ENCODE measurements at places on chromosomes 1 and 21.

GRCh38 chr1:214824763-214825162 is 221.8 kb downstream of the CENPF start:
- H3K27ac ChIP-seq = no peak overlapping the region
- no peaks in the 10 kb centered on the region for H3K27me3 ChIP-seq
- no peak overlapping the region for H3K4me3 ChIP-seq
- no peaks in the 10 kb centered on the region for H3K4me1 ChIP-seq
- H3K36me3 ChIP-seq = no peaks in the 10 kb centered on the region

- no peaks in the 10 kb centered on the region for H3K36me3 ChIP-seq
- DNase-seq = no peak
- H3K27ac ChIP-seq = no peak overlapping the region
Measured at GRCh38 chr1:4596486-4596885, 57.9 kb upstream of the AJAP1 start.

GRCh38 chr21:41187537-41188025 is 19.6 kb downstream of the BACE2 start:
- no peak overlapping the region for H3K27ac ChIP-seq
- no peaks in the 10 kb centered on the region for H3K27me3 ChIP-seq
- H3K4me1 ChIP-seq = no peaks in the 10 kb centered on the region
- DNase-seq = no peak
- no peak overlapping the region for H3K4me3 ChIP-seq

DNA sequence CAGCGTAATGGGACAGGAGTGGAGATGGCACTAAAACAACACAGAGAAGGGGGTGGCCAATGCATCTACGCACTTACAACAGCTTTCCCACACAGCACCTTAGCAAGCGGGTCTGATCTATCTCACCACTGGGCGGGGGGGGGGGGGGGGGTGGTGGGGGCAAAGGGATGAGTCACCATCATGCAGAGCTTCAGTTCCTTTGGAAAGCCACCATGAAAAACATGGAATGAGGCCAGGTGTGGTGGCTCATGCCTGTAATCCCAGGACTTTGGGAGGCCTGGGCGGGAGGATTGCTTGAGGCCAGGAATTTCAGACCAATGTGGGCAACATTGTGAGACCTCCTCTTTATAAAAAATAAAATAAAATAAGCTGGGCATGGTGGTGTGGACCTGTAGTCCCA is 47.2 kb downstream of the KLHDC7A start:
- peaks cover 45% of the 10 kb centered on the region for H3K27me3 ChIP-seq
- no peaks in the 10 kb centered on the region for H3K36me3 ChIP-seq
- H3K27ac ChIP-seq = no peak overlapping the region
- DNase-seq = no peak

DNA sequence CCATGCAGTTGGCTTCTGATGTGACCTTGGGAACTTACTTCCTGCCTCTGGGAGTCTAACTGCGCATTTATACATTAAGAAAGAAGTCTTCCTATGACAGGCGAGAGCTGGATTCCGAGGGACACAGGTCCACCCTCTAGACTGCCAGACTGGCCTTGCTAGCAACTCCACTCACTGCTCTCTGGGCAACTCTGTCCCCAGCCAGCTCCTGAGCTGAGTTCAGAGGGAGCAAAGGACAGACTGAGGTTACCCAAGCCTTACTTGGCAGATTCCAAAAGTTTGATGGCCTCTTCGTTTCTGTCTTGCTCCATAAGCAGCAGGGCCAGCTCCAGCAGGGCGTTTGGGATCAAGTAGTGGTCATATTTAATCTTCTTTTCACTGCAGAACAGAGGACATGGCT is 41.8 kb downstream of the TTC39A start:
- H3K4me3 ChIP-seq = no peak overlapping the region
- DNase-seq = no peak
- no peak overlapping the region for H3K27ac ChIP-seq

GRCh38 chr1:183685112-183685713 is 32.1 kb upstream of the APOBEC4 start:
- no peaks in the 10 kb centered on the region for H3K27me3 ChIP-seq
- no peaks in the 10 kb centered on the region for H3K36me3 ChIP-seq
- H3K4me1 ChIP-seq = peaks cover 9% of the 10 kb centered on the region

DNA sequence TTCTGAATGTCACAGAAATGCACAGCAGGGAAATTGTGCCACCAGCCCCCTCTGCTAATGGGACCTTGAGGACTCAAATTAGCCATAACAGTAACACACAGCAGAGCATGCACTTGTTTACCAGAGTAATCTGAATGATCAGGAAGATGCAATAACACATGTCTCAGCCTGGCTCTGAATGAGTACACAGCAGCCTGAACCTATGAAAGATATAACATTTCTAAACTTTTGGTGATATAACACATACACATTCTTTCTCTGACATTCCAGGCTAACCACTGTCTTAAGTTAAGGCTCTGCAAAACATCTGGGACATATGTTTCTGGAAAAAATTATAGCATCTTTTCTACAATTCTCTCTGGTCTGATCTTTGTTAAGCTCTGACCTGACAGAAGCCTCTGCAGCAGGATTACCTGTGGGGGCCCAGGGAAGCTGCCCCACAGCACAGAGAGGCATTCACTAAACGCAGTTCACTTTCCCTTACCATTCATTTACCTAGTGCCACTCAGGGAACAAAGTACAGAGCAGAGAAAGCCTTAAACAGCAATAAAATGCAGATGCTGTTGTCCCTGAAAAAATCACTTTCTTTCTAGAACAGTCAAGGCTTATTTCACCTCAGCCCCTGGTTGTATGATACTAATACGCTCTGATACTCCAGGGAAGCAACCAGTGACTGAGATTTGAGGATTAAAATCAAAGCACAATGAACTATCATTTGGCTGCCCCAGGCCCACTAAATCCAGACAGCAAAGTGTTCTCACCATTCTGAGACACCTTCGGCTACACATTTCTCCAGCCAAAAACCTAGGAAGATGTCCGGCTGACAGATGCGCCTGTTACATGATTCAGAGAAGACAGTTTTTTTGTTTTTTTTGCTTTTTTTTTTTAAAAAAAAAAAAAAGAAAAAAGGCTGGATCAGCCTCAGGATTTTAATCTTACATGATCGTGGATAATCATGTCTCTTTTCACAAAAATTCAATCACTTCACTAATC is 54.0 kb upstream of the CNN3 start:
- peaks cover 21% of the 10 kb centered on the region for H3K4me1 ChIP-seq
- peak overlapping the region; percentile 71 for H3K27ac ChIP-seq
- no peak overlapping the region for H3K4me3 ChIP-seq
- H3K27me3 ChIP-seq = no peaks in the 10 kb centered on the region

DNA sequence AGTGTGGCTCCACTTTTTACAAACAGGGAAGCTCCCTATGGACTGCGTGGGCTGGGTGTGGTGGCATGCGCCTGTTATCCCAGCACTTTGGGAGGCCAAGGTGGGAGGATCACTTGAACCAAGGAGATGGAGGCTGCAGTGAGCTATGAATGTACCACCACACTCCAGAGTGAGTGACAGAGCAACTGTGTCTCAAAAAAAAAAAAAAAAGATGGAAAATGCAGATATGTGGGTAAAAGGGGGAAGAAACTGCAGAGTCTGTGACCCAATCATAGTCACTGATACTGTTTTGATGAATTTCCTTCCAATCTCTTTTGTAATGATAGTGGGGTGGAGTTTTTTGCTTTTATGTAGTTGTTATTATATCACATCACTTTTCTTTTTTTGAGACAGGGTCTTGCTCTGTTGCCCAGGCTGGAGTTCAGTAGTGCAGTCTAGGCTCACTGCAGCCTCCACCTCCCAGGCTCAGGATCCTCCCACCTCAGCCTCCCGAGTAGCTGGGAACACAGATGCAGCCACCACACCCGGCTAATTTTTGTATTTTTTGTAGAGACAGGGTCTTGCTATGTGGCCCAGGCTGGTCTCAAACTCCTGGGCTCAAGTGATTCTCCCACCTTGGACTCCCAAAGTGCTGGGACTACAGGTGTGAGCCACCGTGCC is 8.7 kb upstream of the TRAPPC10 start:
- H3K4me3 ChIP-seq = no peak overlapping the region
- peaks cover 6% of the 10 kb centered on the region for H3K27me3 ChIP-seq
- H3K27ac ChIP-seq = peak overlapping the region; percentile 66
- no peaks in the 10 kb centered on the region for H3K36me3 ChIP-seq

DNA sequence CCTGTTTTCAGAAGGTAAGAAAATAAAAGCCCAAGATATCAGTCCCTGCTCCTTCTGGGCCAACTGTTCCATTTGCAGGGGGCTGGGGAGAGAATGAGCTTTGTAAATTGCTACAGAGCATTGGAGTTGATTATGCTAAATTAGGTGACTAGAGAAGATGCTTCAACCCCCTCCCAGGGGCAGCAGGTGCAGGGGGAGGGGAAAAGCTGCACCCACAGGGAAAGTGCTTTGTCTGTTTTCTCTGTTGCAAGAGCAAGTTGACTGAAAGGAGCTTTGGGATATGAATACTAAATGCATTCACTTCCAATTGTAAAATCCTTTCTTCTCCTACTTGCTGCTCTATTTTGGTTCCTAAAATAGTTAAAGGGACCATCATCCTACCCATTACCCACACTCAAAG is 16.5 kb upstream of the PIGM start:
- no peak for DNase-seq
- no peak overlapping the region for H3K27ac ChIP-seq
- no peaks in the 10 kb centered on the region for H3K36me3 ChIP-seq
- H3K4me3 ChIP-seq = no peak overlapping the region
- peaks cover 14% of the 10 kb centered on the region for H3K4me1 ChIP-seq

- H3K27ac ChIP-seq = no peak overlapping the region
- H3K36me3 ChIP-seq = no peaks in the 10 kb centered on the region
- H3K4me1 ChIP-seq = no peaks in the 10 kb centered on the region
- peaks cover 16% of the 10 kb centered on the region for H3K27me3 ChIP-seq
Measured at GRCh38 chr1:21550866-21551475, 41.7 kb downstream of the ALPL start.

GRCh38 chr1:15151377-15151806 is 2.2 kb upstream of the TMEM51 start:
- peaks cover 16% of the 10 kb centered on the region for H3K4me1 ChIP-seq
- H3K27me3 ChIP-seq = peaks cover 39% of the 10 kb centered on the region
- no peak overlapping the region for H3K4me3 ChIP-seq
- H3K27ac ChIP-seq = no peak overlapping the region
- no peak for DNase-seq

GRCh38 chr21:31556662-31557061 is 102.8 kb upstream of the SOD1 start:
- H3K4me3 ChIP-seq = peak overlapping the region; percentile 81
- no peak for DNase-seq
- H3K27ac ChIP-seq = peak overlapping the region; percentile 71
- no peaks in the 10 kb centered on the region for H3K36me3 ChIP-seq
- peaks cover 5% of the 10 kb centered on the region for H3K27me3 ChIP-seq

GRCh38 chr1:222026280-222026679 is 284.4 kb upstream of the DUSP10 start:
- H3K4me1 ChIP-seq = peaks cover 2% of the 10 kb centered on the region
- DNase-seq = no peak
- H3K27me3 ChIP-seq = peaks cover 7% of the 10 kb centered on the region
- no peak overlapping the region for H3K27ac ChIP-seq

- H3K4me1 ChIP-seq = peaks cover 10% of the 10 kb centered on the region
- no peaks in the 10 kb centered on the region for H3K27me3 ChIP-seq
- peaks cover 23% of the 10 kb centered on the region for H3K36me3 ChIP-seq
- H3K4me3 ChIP-seq = no peak overlapping the region
Measured at GRCh38 chr1:246599315-246599714, 33.1 kb downstream of the CNST start.

DNA sequence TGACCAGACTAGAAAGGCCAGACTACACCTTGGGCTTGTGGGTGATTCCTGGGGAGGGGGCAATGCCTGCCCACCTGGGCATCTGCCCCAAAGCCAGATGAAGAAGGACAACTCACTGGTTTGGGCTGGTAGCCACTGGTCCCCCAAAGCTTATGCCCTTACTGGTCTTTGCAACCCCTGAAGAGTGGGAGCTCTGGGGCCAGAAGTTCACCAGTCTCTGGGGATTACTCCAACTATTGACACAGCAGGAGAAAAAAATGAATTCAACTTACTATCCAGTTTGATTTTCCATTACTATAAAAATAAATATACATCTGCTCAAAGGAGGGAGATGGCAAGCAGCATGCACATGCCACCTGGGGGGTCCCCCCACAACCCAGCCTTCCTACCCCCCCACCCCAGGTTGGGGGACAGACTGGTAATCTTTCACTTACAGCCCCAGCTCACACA is 2.6 kb downstream of the AHDC1 start:
- peaks cover 6% of the 10 kb centered on the region for H3K27me3 ChIP-seq
- H3K27ac ChIP-seq = peak overlapping the region; percentile 4

- H3K4me1 ChIP-seq = peaks cover 8% of the 10 kb centered on the region
- no peaks in the 10 kb centered on the region for H3K36me3 ChIP-seq
Measured at GRCh38 chr21:41425954-41426675, at the start of gene MX1. Gene MX1, plus strand, starts transcription at chr21:41426239. Its CDS starts 5,832 bp downstream, at chr21:41432071.

- peak overlapping the region; percentile 66 for H3K27ac ChIP-seq
- H3K4me1 ChIP-seq = peaks cover 4% of the 10 kb centered on the region
- no peak overlapping the region for H3K4me3 ChIP-seq
- DNase-seq = no peak
- H3K36me3 ChIP-seq = no peaks in the 10 kb centered on the region
Measured at GRCh38 chr1:85734931-85735330, 26.7 kb upstream of the ZNHIT6 start.

GRCh38 chr1:248850536-248851251 is 8.2 kb downstream of the ZNF692 start:
- no peaks in the 10 kb centered on the region for H3K27me3 ChIP-seq
- peaks cover 18% of the 10 kb centered on the region for H3K36me3 ChIP-seq
- H3K4me1 ChIP-seq = no peaks in the 10 kb centered on the region

GRCh38 chr21:17492415-17493168 is 20.3 kb upstream of the CXADR start:
- no peaks in the 10 kb centered on the region for H3K36me3 ChIP-seq
- no peaks in the 10 kb centered on the region for H3K27me3 ChIP-seq
- H3K4me1 ChIP-seq = peaks cover 6% of the 10 kb centered on the region
- no peak for DNase-seq
- no peak overlapping the region for H3K4me3 ChIP-seq

GRCh38 chr1:24980836-24981630 is 51.0 kb upstream of the RUNX3 start:
- no peaks in the 10 kb centered on the region for H3K36me3 ChIP-seq
- no peak overlapping the region for H3K4me3 ChIP-seq
- no peak for DNase-seq
- H3K27ac ChIP-seq = no peak overlapping the region
- H3K27me3 ChIP-seq = peaks cover 16% of the 10 kb centered on the region

- H3K27ac ChIP-seq = no peak overlapping the region
- H3K4me3 ChIP-seq = no peak overlapping the region
- no peak for DNase-seq
- peaks cover 58% of the 10 kb centered on the region for H3K27me3 ChIP-seq
- no peaks in the 10 kb centered on the region for H3K36me3 ChIP-seq
- peaks cover 39% of the 10 kb centered on the region for H3K4me1 ChIP-seq
Measured at GRCh38 chr1:22256213-22256512, 113.3 kb upstream of the WNT4 start.

GRCh38 chr21:14968821-14969220 is 96.0 kb downstream of the NRIP1 start:
- no peak overlapping the region for H3K27ac ChIP-seq
- H3K36me3 ChIP-seq = peaks cover 36% of the 10 kb centered on the region
- H3K4me1 ChIP-seq = peaks cover 12% of the 10 kb centered on the region
- no peaks in the 10 kb centered on the region for H3K27me3 ChIP-seq
- H3K4me3 ChIP-seq = no peak overlapping the region
